ENCODE measurements at places on chromosomes 5 and 9. TPM values are rescaled to one million over a fixed set of nuclear protein-coding genes. Genes with fewer than 3 reads are reported as not detected.
A peak's percentile ranks its signal among the peaks of the same experiment; 100 is the strongest.

GRCh38 chr5:176819476-176819875 lies 9.1 kb downstream of the UNC5A start:
- DNase-seq: no peak

GRCh38 chr5:53110156-53110555 lies 599 bp upstream of the MOCS2 start:
- no peak for DNase-seq

FOXD1 gene
- total RNA-seq: 0.28 TPM

- DNase-seq: no peak
These were observed 370.8 kb downstream of the TLE1 start for GRCh38 chr9:81318571-81318970.

- DNase-seq: no peak
These were observed 65.0 kb downstream of the C9orf152 start for GRCh38 chr9:110142868-110143481.

C9 gene
- total RNA-seq: not detected

COQ4 gene
- 26.8 TPM for total RNA-seq

GRCh38 chr9:82201196-82201595 lies 212.6 kb downstream of the SPATA31D1 start:
- no peak for DNase-seq

DNA sequence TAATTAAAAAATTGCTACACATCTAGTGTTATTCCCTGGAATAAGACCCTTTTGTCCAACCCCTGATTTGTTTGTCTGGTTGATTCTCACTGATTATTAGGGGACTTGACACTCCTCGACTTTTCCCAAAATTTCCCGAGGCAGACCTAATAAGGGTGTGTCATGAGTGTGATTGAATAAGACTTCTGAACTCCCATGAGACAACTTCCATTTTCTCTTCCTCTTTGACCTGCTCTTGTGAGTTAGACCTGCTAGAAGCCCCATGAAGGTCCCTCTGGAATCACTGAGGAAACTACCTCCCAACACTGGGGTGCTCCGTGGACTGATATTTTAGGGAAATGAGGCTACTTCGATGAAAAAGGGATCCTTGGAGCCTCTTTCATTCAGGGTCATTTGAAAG lies 83.4 kb downstream of the MUSK start:
- DNase-seq: no peak

ANKRD20A1 gene
- total RNA-seq: 2.4 TPM

ENG gene
- total RNA-seq: 256 TPM

DNA sequence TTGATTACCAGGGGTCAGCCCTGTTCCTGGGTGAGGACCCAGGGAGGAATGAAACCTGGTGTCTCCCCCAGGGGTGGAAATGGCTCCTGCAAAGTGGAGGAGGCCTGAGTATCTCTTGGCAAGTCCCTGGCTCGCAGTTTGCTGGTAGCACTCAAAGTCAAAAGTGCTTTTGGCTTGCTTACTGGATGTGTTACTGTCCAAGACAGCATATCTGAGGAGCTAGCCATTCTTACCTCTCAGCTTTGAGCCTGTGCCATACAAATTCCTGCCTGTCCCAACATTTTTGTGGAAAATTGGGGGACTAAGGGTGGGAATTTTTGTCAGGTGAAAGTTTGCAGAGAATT lies 9.9 kb downstream of the ZNF618 start:
- DNase-seq: peak; percentile 47

CIZ1 gene
- total RNA-seq: 60.9 TPM

- no peak for DNase-seq
These were observed 76.0 kb downstream of the ERBIN start for GRCh38 chr5:66002415-66002814.

DNA sequence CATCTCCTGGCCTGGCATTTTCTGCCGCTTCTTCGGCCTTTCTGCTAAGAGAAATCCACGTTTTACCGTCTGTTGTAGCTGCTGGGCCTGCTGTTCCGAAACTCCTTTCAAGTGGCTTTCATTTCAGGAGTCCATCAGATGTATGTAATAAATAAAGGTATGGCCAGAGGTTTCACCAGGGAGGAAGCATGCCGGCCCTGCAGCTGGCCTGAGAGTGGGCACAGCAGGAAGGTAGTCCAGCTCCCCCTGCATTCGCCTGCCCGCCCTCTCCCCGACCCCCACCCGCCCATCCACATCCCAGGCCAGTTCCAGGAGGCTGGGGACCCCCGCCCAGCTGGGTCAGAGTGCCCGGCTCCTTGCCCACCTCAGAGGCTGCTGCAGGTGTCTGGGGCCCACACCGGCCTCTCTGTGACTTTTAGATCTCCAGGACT lies 46.4 kb upstream of the EXOC3 start:
- no peak for DNase-seq

DNA sequence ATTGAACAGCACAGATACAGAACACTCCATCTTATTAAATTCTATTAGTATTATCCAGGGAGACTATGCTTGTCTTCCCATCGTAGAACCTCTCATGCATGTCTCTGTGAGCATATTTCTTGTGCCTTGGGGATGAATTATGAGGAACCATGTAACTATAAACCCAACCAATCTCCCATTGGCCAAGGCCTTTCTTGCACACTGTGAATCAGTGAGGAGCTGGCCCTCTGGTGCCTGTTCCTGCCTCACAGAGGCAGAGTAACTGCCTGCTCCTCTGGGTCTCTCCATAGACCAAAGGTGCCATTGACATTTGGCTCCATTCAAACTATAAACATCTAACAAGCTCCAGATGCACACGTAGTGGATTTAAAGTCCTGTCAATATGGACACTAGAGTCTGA lies 190.4 kb downstream of the ENC1 start:
- DNase-seq: no peak

DNA sequence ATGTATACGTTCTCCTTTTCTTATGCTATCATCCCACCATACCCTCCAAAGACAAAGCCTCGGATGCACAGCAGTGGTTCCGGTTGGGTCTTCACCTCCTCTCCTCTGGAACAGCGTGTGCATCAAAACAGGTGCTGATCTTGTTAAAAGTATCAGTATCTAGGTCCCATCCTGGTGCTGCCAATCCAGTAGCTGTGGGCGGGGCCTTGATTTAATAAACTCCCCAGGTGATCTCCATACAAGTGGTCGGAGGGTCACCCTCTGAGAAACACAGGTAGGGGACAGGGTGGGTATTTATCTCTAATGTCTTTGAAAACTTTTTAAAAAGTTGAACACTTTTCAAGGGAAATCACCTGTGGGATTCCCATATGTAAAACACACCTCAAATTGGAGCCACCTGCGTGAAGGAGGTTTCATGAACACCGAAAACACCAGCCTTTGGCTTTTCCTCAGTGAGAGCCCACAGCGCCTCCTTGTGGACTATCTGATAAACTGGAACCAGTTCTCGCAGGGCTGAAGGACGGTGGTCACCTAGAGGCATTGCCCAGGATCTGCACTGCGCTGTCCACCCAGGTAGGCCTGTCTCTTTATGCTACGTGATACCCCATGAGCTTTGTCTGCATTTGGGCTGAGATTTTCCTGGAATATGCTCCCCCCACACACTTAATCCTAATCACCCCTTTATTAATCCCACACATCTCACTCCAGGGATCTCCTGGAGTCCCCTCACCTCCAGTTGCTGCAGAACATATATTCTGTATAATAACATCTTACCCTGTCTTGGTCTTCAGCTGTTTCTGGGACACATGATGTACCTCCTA lies 80.5 kb upstream of the EPB41L4B start:
- no peak for DNase-seq

Data from uterus (tissue), 4 donors.